ENCODE measurements at places on chromosomes 16 and 17.

DNA sequence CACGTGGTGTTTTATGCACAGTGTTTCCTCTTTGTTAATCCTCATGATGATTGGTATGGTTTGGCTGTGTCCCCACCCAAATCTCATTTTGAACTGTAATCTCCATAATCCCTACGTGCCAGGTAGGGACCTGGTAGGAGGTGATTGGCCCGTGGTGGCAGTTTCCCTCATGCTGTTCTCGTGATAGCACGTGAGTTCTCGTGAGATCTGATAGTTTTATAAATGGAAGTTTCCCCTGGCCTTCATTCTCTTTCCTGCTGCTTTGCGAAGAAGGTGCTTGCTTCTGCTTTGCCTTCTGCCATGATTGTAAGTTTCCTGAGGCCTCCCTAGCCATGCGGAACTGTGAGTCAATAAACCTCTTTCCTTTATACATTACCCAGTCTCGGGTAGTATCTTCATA is 115.8 kb downstream of the WWOX start:
- DNase-seq = no peak

DNA sequence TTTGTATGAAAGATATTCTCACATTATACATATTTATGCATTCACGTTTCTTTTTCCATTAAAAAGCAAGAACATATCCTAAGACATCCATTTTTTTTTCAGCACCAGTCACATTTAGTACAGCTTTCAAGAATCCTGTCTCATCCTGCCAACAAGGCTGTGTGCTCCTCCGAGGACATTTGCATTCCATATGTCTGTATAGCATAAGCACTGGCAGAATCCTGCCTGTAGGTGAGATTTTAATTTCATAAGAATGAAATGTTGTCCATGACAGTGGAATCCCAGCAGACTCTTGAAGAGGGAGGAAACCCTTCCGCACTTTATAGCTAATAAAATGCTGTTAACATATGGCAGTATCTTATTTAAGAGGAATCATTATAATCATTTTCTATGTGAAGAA is 2.9 kb upstream of the PMP22 start:
- DNase-seq = no peak

DNA sequence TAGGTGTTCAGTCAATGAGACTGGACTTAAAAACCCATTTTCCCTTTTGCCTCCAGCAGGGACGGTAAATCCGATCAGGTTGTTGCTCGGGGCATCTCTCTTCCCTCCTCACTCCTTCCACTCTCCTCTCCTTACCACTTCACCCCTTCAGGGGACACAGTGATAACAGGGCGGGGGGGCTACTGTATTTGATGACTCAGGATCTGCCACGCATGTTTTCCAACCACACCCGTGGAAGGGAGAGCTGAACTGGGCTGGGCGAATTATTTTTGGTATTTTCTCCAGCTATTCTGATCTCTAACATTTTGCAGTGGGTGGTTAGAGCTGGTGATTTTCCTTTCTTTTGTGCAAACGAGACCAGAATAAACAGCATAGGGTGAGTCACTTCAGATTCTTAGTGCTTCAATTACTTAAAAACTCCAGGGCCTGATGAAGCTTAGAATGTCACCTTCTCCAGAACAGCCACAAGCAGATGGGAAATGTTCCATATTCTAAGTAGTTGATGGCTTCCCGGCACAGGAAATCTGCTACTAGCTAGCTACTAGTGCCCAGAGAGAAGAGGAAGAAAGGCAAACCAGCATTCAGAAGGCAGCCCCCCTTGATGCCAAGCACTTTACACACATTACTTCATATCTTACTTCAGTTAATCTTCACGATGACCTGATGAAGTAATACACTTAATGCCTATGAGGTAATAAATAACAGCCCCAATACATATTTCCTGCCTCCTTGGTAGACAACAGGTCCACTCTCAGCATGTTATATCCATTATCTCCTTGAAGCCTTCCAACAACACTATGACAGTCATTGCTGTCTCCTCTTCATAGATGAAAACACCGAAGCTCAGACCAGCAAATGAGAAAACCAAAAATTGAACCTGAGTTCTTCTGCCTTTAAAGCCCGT is 74.1 kb downstream of the ASIC2 start:
- DNase-seq = no peak

DNA sequence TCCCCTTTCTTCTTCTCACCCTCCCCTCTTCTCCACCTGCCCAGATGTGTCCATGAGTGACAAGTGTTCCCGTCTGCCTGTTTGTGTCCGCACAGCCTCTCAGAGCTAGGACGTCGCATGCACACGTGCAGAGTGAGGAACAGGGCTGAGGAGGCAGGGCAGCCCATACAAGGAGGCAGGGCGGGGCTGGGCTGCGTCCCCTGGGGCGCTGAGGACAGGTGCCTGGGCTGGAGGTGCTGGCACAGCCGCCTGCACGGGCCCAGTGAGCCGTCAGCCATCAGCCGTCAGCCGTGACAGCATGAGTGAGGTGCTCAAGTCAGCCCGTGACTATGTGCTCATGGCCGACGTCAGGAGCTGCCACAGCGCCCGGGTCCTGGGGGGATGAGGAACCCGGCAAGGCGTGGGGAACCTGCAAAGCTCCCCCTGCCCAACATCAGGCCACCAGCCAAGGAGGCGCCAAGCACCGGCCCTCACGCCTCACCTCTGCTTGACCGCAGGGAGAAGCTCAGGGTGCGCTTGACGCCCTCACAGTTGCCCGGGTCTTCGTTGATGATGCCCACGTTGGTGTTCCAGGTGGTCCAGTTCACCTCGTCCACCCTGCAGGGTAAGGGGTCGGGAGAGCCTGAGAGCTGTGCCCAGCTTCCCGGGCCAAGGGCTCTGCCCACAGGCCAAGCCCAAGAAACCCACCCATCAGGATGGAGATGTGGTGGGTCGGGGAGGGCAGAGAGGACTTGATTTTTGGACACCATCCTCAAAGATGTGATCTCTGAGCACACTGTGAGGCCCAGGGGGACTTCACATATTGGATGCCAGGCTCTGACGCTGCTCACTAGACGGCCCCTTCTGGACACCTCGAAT is 13.7 kb upstream of the TRPV3 start:
- no peak for DNase-seq

DNA sequence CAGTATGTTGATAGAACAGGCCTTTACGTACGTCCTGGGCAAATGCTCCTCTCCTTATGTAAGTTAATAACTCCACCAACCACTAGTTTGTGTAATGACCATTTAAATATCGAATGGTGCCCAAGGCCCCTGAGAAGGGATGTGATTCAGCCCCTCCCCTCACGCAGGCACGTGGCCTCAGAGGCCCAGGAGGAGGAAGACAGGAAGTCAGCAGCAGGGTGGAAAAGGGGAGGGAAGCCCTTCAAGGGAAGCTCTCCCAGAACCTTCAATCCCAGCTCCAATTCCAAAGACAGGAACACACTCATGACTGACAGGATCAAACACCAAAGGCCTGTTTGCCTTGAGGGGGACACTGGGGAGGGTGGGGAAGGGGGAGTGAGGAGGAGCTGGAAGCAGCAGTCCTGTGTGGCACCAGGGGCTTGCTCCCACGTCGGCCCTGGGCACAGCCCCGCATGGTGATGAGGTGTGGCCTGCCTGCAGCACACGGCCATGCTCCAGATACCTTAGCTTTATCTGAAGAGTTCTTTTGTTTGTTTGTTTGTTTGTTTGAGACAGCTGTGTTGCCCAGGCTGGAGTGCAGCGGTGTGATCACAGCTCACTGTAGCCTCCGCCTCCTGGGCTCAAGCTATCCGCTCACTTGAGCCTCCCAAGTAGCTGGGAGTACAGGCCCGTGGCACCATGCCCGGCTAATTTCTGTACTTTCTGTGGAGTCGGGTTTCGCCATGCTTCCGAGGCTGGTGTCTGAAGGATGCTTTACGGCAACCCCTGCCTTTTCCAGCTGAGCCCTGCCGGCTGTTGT is 105.0 kb downstream of the ZNF778 start:
- no peak for DNase-seq

- DNase-seq = no peak
Observed at GRCh38 chr17:13510062-13510461, 91.7 kb downstream of the HS3ST3A1 start.

DNA sequence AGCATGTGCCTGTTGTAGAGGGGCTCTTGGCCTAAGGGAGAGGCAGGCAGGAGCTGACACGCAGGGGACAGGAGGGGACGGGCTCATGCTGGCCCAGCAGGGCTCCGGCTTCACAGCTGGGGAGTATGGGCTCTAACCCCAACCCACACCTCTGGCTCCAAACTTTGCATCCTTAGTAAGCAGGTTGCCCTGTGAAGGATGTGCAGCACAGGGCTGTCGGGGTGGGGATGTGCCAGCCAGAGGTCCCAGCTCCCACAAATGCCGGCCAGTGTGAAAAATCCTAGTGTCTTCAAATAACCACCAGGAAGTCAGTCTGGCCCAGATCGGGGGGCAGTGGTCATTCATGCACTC is 14.0 kb upstream of the FAM83G start:
- no peak for DNase-seq

- no peak for DNase-seq
Observed at GRCh38 chr16:12976936-12977335, 75.5 kb downstream of the SHISA9 start.

DNA sequence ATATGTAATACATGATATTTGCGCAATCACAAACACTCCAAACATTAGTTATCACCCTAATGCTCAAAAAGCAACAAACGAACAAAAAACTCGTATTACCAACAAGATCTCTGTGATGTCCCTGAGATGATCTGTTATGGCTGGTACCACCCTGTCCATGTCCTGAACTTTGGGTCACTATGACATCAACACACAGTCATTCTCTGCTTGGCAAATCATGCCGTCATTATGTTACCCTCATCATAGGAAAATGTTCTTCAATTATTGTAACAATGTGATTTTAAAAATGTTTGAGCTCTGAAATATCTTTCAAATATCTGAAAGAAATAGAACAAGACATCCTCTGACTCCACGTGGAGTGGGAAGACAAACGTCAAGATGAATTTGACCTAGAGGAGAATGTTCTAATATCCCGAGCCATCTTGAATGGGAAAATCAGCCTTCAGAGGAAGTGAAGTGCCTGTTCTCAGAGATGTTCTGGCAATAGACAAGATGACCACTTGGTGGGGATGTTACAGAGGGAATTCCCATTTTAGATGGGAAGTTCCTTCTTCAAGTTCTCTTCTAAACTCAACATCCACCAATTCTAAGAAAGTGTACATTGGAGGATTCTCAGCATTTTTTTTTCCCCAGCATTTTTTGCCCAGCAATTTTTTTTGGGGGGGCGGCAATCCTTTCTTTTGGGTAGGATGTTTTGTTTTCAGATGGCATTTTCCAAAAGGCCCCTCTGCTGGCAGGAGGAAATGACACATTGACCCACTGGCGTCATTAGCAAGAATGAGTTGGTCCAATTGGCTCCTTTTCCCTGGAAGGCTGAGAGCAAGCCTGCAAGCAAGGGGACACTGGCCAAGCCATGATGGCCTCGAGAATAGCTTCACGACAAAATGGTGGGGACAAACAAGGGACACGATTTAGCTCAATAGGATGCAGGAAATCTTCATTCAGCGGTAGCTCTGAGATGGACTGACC is 3.7 kb upstream of the HSD17B2 start:
- no peak for DNase-seq

DNA sequence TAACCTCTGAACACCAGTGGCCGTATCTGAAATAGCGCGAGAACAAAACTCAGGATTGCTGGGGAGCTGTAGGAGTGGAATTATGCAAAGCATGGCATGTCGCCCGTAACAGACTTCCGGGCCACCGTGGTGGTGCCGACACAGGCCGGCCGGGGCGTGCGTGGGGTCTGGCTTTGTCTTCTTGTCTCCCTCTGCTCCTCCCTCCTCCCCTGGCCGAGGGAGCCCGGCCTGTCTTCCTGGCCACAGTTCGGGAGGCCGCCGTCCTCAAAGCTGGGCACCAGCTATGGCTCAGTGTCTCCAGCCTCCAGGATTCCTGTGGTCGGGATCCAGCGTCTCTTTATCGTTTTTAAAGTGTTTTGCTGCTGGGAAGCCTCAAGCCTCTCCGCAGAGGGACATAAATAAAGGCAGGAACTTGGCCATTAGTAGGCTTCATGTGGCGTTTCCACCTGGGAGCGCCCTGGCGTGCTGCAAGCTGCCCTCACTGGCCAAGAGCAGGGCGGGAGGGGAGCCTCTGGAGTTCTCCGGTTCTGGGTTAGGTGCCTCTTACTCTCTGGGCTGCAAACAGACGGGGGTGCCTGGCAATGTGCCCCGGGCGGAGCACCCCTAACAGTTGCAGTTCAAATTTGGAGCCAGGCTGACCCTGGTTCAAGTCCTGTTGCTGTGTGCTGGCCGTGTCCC is 22.0 kb upstream of the NPTX1 start:
- no peak for DNase-seq

GRCh38 chr17:72903522-72903921 is 189.0 kb downstream of the SLC39A11 start:
- no peak for DNase-seq

DNA sequence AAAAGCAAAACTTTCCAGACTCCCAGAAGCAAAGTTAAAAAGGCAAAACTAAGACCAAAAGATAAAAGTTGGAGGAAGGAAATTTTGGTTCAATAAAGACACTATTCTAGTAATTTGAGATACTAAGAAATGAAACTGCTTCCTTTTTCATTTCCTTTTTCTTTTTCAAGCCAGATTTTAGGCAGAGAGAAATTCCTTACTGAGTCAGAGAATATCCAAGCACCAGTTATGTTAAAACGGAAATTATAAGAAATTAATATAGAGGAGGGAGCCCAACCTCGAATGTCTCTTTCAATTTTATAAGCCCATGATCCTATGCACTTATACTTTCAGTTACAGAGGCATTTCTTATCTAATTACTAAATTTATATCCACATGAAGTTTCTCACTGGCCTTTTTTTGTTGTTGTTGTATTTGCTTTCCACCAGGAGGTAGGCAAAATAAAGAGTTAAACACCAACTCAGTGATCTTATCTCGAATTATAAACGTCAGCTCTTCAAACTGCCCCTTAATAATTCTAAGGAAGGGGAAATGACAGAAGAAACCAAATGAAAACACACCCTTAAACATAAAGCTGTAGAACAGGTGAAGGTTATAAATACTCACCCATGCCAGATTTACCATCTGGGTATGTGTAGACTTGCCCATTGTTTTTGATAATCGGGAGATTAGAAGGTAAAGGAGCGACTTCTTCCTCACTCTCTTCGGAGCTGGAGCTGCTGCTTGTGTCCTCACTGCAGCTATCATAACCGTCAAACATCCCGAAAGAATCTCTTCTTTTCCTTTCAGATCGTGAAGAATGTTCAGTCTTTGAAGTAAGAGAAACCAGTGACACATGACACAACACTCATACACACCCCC is 35.2 kb downstream of the MBTD1 start:
- DNase-seq = no peak

DNA sequence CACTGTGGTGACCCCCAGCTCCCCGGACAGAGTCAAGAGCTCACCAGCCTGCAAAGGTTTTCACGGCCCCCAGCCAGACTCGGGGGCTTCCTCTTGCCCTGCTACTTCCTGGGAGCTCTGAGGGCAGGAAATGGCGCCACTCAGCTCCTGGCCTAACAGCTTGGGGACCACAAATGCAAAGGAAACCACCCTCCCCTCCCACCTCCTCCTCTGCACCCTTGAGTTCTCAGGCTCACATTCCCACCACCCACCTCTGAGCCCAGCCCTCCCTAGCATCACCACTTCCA is 375 bp upstream of the SPN start:
- no peak for DNase-seq

- no peak for DNase-seq
Observed at GRCh38 chr17:41914358-41914766, 4.4 kb downstream of the ACLY start.

All from GM12891 (cell line).